ENCODE measurements at places on chromosomes 1 and 21.

GRCh38 chr1:165928075-165928731 is 100.8 kb downstream of the UCK2 start:
- DNase-seq, result no peak

- DNase-seq, result no peak
These were observed 84.5 kb upstream of the RGS4 start for GRCh38 chr1:162984699-162985098.

DNA sequence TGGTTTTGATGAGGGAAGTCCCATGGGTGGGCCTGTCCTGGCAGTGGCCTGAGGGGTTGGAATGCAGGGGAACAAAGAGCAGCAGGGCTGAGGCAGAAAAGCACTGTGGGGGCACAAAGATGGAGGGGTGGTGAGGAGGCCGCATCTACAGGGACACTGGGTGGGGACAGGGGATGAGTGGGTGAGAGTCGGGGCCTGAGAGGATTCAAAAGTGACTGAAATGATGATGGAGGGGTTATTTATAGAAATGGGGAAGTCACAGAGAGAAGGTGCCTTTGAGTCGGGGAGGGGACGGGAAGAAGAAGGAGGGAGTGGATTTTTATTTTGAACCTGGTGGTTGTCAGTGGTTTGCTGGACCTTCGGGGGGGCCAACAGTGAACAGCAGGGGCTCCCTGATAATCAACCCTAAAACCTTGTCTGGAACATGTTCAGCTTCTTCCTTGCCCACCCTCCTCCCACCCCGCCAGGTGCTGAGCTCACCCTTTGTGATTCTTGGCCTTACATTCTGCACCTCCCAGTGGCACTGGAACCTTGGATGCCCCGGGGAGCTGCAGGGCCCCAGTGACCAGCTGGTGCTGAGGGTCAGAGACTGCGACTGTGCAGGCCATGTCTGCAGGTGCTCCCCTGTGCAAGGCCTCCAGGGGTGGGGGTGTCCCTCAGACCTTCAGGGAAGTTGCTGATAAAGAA is 42.9 kb downstream of the IER5 start:
- DNase-seq, result no peak

DNA sequence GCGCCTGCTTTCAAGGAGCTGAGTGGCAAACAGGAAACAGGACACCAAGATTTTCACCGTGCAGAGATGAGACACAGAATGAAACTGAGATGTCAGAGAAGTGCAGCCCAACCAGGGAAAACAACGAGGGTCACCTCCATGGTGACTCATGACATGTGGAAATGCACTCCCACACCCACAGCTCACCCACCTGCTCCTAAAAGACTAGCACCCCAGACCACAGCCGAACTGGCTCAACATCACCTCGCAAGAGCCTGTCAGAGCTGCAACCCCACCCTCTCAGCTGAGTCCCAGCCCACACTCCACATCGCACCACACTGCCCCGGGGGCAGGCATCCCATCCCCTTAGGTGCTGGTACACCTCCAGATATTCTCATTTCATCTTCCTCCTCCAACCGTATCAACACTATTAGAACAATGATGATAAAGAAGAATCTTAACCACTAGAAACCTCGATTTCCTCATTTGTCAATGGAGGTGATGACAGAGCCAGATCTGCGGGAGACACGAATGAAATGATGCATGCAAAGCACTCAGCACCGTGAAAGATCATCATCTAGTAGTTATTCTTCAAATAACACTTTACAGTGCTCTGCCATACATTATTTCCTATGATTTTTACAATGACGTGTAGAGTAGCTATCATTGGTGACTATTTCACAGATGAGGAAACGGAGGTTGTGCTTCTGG is 103.2 kb downstream of the DMRTB1 start:
- peak; percentile 9 for DNase-seq

DNA sequence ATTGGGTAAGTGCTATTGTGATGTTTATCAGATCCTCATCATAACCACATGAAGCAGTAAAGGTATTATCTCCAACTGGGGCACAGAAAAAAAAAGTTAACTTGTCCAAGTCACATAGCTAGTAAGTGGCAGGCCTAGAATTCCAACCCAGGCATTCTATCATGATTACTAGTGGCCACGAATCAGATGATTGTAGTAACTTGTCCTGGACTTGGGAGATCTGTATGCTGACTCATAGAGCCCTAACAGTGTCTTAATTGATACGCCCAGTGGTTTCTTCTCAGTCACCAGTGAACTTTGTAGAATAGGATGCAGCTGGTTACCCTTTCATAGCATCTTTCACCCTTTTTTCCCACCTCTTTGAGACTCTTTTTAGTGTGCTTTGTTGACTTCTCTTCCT is 91.1 kb upstream of the UBE2U start:
- DNase-seq, result no peak
